ENCODE measurements at places on chromosomes 5 and 9.

GRCh38 chr5:95631991-95632675 lies 12.2 kb downstream of the GPR150 start:
- DNase-seq, result peak; percentile 64

- no peak for DNase-seq
Measured at GRCh38 chr9:128231638-128232527, 28.7 kb downstream of the DNM1 start.

DNA sequence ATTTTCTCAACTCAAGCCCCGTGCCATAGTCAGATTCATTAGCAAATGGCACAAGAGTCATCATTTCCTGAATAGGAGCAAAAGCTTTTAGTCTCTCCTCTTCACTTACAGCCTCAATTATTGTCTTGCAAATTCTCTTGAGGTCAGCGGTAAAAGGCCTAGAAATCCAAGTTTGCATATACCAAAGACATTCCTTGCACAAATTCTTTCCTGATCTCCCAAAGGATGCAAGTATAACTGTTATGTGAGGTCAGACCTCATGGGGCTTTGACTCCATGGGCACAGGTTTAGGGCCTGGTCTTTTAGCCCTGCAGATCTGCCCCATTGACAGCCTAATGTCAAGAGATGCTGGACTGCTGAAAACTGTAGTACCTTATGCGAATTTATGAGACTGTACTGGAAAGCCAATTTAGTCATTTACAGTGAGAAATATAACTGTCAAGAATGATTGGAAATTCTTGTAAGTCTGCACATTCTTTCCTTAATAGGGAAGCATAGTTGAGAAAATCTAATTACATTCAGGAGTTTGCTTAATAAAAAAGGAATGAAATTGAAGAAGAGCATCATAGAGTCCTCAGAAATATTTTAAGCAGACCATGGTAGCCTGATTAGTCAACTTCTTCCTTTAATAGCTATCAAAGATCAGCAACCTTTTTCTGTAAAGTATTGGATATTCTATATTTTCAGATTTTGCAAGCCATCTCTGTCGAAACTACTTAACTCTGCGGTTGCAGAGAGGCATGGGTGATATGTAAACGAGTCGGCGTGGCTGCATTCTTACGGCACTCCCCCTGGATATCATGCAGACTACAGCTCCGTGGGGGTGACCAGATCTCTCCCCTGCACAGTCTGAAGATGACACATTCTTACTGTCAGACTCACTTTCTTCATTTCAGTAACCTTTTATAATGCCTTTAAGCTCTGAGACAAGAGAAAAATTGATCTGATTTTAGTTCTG lies 45.2 kb downstream of the GCNT4 start:
- DNase-seq, result no peak

DNA sequence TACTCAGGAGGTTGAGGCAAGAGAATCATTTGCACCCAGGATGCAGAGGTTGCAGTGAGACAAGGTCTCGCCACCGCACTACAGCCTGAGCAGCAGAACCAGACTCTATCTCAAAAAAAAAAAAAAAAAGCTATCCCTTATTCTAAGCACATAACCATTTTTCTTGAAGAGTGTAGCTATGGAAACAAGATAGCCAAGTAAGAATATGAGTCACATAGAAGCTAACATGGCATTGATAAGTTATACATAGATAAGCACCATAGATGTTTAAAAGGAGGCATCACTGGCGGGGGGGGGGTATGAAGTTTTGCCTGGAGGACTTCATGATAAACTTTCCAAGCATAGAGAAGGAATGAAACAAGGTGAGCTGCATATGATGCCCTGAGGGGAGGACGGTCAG lies 26.0 kb downstream of the CHSY3 start:
- DNase-seq, result no peak

- peak; percentile 60 for DNase-seq
Measured at GRCh38 chr5:96816411-96816939, 8.7 kb upstream of the ERAP1 start.

DNA sequence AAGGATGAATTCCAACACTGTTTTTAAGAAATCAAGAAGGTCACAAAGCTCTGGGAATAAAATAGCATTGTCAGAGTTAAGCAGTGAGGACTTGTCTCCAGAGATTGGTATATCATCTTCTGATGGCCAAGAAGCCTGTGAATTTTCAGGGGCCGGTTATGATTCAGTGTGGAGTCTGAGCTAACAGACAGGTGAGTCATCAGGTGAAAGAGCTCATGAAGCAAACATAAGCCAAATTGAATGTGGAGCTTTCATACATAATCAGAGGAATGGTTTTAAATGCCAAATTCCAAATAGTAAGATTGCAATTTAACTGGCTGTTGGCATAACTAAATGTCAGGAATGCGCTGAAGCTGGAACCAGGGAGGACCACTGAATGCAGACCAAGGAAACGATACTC lies 494.2 kb downstream of the MTRR start:
- DNase-seq, result no peak

DNA sequence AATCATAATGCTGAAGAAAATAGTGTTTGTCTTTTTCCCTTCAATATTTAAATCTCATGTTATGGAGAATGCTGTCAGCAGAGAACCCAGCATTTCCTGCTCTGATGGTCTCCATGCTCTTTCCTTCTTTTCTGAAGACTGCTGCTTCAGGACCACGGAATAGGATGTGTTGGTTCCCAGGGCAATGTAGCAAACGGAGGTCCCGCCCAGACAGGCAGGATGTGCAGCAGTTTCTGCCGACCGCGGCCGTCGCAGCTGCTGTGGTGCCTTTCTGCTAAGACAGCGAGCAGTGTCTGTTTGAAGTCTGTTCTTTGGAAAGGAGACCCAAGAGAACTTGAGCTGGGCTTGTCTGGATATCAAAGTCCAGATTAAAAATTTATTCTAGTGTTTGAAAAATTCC lies 654.3 kb downstream of the CCDC171 start:
- DNase-seq, result no peak

GRCh38 chr9:72721067-72721466 lies 199.7 kb downstream of the TMC1 start:
- DNase-seq, result no peak

GRCh38 chr5:113145757-113146387 lies 169.3 kb downstream of the DCP2 start:
- no peak for DNase-seq

DNA sequence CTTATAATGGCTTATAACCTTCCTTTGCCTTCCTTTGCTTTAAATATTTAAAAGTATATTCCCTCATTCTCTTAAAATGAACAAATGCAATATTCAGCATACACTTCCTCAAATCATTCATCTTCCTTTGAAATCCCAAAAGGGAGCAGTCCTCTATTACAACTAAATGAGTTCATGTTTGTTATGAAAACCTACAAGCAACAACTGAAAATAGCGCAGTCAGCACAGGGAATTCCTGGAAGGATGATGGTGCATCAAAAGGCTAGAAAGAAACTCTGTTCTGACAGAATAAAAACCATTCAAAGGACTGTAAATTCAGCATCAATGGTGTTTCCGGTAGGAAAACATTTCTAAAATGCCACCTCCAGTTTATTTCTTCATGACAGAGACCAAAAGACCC lies 3.3 kb downstream of the NR6A1 start:
- no peak for DNase-seq

GRCh38 chr5:54799645-54800044 lies 185.7 kb downstream of the ESM1 start:
- DNase-seq, result no peak

- no peak for DNase-seq
Measured at GRCh38 chr9:107175041-107175440, 108.0 kb upstream of the RAD23B start.

DNA sequence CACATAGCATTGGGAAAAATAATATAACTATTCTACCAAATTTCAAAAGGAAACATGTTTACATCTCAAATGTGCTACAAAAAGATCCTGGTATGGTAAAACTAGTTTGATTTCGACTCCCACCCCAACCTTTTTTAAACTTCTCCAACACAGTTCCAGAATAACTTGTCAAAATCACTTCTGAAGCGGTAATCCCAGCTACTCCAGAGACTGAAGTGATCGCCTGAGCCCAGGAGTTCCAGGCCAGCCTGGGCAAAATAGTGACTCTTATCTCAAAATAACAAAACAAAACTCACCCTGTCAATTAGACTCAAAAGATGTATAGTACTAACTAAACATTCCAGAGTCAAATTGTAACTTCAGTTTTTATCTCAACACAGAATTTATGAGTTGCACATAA lies 71.3 kb upstream of the RNF38 start:
- DNase-seq, result no peak

DNA sequence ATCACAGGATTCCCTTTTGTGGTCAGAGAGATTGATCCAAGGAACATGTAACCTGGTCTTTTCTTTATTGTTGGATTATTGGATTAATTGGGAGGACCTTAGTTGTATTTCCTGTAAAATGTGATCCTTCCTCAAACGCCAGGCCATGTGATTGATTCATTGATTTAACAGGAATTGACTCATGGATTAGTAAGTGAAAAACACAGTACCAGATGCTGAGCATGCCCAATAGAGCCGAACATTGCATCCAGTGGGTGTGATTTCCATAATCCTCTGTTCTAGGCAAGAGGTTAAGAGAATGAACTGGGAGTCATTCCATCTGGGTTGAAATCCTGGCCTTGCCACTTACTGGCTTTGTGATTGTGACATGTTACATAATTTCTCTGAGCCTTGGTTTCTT lies 522.3 kb downstream of the MAT2B start:
- DNase-seq, result no peak

DNA sequence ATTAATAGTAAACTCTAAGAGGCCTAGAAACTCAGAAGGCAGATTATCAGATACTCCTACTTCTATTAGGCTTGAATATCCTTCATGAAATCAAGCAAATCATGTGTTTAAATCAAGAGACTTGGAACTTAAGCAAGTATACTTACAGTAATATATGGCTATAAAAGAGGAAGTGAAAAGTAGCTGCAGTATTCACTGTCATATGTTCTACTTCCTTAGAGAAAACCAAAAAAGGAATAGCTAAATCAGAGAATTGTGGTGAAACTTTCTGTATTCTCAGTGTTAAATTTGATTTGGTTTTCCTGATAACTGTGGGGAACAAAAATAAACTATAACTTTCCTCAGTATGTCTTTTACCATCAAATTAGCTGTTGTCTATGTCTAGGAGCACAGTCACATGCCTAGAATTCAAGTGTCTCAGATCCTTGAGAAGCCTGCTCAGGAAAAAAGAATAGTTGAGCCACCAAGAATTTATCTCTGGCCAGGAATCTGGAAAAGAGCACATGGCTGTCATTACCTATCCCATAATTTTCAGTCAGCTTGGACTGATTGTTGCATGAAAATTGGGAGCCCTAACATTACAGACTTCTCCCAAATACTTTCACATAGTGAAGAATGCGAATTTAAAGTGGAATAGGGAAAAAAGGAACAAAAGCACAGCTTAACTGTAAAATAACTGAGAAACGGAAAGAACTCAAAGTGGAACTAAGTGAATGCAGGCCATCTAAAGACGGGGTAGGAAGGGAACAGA lies 1.7 kb downstream of the FKBP15 start:
- DNase-seq, result no peak

- no peak for DNase-seq
Measured at GRCh38 chr9:84874596-84874995, 205.1 kb downstream of the NTRK2 start.

DNA sequence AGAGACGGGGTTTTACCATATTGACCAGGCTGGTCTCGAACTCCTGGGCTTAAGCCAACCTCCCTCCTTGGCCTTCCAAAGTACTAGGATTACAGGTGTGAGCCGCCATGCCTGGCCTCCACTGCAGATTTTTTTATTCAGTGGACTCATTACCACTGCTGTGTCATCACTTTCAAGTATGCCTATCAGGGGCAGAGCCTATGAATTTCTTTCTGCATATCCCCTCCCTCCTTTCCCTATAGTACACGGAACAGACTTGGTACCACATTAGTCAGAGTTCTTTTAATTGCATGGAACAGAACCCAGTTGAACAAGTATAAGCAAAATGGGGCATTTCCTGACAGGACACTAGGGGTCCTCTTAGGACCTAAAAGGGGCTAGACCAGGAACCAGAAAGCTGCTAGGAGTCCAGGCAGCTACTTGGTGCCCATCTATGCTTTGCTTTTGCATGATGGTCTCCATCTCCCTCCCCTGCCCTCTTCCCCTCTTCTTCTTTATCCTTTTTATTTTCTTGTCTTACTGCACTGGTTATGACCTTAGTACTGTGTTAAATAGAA lies 5.8 kb downstream of the BSPRY start:
- no peak for DNase-seq

DNA sequence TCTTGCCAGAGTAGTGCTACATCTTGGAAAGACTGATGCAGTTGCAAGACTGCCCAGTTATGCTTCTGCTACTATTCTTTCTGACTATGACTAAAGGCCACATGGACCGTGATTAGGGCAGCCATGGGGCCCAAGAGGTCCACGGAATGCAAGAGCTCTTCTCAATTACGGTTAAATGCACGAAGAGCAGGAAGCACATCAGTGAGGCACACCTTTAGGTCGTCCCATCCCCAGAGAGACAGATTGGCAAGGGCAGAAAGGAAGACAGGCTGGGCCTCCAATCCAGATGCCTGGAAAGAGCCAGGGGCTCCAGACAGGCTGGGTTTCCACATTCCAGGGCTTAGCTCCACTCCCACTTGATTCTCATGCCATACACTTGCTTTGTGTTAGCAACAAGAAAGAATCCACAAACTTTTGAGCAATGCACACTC lies 132.3 kb upstream of the SLIT3 start:
- no peak for DNase-seq

DNA sequence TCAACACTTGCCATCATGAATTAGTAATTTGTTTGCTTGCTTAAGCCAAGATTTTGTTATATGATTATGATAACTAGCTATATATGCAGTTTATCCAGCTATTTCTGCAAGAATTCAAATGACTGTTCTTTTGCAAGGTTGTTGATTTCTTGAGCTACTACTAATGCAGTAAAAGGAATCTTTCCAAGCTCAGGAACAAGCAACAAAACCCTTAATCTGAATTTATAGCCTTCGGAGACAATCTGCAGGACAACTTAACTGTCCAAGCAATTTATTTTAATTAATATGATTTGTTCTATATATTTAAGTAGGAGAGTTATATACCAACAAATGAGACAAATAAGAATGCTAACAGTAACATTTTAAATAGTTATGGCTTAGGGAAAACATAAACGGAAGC lies 426.8 kb upstream of the POU5F2 start:
- no peak for DNase-seq

DNA sequence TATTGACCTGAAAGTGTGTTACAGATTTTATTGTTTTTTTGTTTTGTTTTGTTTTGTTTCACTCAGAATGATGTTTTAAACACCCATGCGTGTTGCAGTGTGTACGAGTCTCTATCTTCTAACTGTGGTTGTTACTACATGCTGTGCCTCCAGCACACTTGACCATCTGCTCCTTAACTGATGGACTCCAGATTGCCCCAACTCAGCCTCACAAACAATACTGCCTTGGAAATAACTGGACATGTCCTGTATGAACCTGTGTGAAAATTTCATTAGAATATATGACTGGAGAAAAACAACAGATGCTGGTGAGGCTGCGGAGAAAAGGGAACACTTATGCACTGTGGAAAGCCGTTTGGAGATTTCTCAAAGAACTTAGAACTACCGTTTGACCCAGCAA lies 68.7 kb upstream of the HAND1 start:
- DNase-seq, result no peak

DNA sequence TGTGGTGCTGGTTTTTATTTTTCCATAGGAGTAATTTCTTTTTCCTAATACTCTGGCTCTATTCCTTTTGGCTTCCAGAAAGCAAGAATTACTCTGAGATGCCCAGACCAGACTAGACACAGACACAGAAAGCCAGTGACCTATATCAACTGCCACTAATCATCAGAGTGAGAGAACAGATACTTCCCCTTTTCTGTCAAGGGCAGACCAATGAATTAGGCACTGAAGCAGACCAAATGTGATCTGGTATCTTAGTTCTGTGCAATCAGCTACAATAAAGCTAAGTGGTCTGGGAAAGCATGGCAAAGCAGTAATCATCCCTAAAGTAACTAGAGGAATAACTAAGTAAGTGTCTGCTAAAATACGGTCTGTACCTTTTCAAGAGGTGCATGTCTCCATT lies 239.1 kb downstream of the ELAVL2 start:
- DNase-seq, result no peak
